ENCODE measurements at places on chromosomes 5 and 9.

DNA sequence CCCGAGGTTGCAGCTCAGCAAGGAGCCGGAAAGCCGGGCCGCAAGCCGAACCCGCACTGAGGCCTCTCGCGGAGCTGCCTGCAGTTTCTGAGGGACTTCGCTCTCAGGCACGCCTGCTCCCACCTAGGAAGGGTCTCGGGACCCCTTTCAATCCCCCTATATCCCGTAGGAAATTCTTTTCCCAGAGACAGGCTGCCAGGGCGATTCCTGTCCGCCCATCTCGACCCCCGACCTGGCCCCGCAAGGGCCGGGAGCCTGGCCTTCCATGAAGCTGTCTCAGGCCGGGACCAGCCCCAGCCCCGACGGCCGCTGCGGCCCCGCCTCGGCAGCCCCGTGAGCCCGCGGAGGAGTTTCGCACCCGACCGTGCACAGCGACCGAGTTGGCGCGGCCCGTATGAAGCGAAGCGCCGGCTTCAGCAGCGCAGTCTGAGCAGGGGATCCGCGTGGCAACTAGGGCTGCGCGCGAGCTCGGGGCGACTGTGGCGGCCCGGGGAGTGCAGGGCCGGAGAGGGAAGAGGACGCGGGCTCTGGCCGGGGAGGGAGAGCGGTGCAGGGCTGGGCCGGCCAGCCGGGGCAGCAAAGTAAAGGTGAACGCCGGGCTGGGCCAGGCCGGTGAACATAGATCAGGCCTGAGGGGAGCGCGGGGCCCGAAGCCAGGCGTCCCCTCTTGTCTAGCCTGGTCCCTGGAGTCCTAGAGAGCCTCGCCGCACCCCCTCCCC, 977 bp upstream of the PRDM12 start:
- DNase-seq, result no peak

- DNase-seq, result no peak
Observed at GRCh38 chr9:90296539-90296938, 346.1 kb downstream of the DIRAS2 start.

DNA sequence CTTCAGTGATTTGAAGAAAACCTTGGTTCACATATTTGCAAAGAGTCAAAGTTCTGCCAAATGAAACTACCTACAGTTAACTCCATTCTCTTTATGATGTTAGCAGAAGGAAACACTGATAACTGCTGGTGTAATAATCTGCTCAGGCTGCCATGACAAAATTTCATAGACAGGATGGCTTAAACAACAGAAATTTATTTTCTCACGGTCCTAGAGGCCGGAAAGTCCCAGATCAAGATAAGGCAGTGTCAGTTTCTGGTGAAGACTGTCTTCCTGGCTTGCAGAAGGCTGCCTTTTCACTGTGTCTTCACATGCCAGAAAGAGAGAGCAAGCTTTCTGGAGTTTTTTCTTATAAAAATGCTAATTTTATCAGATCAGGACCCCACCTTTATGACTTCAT, 102.4 kb upstream of the PARP8 start:
- DNase-seq, result no peak

DNA sequence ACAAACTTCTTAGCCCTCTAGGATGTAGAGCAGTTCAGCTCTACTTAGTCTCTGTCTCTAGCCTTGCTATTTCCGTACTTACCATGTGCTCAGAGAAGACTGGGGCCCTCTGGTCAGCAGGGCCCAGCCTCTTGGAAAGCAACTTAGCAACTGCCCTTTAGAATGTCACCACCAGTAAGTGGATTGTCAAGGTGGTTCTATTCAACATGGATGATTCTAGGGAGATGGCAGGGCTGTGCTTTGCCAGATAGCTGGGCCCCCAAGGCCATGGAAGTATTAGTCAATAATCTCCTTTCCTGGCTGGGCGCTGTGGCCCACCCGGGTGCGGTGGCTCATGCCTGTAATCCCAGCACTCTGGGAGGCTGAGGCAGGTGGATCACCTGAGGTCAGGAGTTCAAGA, 177.6 kb upstream of the MVB12B start:
- DNase-seq, result no peak

- DNase-seq, result no peak
Observed at GRCh38 chr9:32430720-32431119, 46.3 kb downstream of the ACO1 start.

DNA sequence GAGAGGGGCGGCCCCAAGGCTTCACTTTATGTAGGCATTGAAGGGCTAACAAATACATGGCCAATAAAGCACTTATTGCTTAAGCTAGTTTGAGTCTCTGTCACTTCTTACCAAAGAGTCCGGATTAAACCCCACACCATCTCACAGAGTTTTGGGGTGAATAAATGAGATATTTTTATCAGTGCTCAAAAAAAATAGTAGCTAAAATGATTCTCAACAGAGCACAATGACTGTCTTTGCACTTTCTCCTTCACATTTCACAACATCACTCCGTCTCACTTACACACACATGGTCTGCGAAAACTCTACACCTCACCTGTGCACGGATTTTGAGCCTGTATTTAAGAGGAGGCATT, 92.9 kb downstream of the LMX1B start:
- DNase-seq, result no peak

DNA sequence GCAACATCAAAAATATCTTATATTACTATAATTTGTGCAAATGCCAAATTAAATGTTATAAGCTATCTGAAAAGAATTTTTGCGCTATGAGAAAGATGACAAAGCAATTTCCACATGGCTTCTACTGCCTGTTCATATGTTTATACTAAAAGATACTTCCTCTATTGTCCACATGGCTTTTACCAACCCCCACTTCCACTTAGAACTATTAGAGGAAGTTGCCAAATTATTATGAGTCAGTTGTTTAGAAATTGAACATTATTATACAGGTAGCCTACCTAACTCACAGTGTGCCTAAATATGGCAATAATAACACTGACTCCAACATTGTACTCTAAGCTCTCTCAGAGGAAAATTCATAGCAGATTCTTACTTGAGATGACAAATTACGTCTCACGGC, 37.6 kb upstream of the SLC27A6 start:
- no peak for DNase-seq

DNA sequence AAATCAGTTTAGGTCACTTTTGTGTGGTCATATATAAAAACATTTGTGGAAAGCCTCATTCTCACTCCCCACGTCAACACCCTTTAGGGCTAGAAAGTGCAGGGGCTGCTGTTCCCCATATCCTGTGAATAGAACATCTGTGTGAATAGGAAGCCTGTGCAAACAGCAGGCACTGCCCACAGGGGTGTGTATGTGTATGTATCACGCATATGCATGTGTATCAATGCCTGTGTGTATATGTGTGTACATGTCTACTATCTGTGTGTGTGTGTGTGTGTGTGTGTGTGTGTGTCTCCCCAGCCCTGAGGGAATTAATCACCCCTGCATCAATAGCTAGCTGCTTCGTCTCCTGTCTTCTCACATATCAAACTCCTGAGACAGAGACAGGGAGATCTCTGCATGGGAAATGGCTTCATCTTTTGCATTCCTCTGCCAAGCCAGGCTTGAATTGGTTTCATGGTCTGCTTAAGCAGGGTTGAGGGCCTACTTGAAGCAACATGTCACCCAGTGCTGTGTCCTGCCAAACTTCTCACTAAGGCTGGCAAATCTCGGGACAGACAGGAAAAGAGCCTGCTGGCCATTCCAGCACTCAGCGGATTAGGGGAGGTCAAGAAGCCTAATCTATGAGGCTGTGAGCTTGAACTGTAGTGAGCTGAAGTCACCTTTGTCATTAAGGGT, 265.8 kb downstream of the ADAMTSL1 start:
- no peak for DNase-seq

DNA sequence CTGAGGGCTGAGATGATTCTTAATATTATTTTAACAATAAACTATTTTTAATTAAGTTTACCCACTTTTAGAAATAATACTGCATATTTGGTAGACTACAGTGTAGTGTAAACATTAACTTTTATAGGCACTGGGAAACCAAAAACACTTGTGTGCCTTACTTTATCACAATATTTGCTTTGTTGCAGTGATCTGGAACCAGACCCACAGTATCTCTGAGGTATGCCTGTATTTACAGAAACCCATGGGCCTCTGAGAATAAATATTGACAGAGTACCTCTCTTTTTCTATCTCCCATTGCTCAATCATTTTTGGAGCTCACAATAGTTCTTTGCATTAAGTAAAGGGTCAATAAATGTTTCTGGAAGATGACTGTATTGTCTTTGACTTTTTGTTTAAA, 73.3 kb downstream of the SLCO4C1 start:
- no peak for DNase-seq

DNA sequence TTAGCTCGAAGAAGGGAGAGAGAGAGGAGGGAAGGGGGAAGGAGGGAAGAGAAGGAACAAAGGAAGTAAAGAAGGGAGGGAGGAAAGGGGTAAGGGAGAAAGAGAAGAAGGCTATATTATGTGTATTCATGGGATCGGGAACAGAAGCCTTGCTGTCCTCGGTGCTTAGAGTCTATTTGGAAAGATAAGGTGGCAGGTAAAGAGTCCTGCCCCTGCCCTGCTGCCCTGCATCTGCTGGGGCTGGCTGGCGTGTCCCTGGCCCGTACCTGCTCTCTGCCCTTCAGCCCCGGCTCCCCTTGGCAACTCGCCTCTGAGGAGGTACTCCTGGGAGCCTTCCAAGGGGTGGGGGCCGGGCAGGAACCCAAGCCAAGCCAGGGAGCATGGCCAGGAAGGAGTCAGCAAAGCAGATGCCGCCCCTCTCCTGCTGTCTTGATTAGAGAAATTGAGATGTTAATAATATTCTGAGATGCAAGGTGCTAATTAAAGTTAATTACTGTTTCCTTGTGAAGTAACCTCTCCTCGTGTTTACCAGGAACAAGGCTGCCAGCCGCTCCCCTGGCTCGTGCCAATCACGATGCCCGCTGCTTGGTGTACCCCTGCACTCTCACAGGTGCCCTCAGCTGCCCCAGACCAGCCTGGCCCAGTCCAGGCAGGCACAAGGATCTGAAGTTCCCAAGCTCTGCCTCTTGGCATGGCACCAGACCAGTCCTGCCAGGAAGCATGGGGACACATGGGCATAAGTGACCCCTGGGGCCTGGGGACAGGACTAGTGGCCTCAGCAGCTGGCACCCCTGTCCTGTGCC, 36.6 kb downstream of the PCDH1 start:
- no peak for DNase-seq

DNA sequence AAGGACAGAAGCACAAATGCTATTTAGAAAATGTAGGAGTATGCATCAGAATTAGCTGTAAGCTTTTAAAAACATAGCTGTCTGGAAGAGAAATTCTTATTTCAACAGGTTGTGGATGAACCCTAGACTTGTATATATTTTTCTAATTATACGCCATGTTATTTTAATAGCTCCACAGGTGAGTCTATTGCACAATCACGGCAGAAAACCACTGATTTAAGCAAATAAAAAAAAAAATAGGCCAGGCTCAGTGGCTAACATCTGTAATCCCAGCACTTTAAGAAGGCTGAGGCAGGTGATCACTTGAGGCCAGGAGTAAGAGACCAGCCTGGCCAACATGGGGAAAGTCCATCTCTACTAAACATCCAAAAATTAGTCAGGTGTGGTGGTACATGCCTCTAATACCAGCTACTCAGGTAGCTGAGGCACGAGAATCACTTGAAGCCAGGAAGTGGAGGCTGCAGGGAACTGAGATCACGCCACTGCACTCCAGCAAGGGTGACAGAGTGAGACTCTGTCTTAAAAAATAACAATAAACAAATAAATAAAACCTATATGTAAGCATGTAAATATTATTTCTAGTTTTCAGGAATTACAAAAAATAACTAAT, 11.7 kb downstream of the TRIM23 start:
- no peak for DNase-seq

- DNase-seq, result no peak
Observed at GRCh38 chr9:121021301-121021700, 28.8 kb downstream of the C5 start.

DNA sequence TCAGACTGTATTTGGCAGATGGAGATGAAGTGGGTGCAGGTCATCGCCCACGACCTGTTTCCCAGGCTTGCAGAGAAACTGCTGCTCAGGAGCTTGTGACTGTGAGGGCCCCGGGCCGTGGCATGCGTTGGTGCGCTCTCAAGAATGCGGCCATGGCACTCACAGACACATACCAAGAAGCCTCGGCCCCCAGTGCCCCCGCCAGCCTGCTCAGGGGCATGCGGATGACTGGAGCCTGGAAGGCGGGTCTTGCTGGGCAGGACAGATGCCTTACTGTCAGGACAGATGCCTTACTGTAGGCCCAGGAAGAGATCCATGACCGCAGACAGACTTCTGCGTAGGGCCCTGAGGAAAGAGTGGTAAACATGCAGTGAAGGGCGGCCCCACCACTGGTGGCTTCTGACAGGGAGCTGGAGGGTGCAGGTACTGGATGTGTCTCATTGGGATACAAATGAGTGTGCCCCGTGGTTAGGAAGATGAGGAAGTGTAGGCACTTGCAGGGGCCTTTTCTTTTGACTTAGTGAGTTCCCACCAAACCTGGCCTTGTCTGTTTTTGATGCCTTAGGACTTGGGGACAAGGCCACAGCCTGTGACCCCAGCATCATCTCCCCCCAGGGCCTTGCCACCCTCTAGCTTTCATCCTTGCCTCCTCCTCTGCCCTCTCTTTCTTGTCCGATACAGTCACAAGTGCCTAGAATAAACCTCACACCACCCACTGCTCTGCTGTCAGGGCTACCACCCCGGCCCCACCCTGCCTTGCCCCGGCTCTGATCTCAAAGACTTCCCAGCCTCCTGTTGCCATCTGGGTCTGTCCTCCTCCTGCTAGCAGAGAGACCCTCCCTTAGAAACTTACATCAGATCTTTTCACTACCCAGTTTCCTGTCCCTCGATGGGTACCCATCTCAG, 68.8 kb upstream of the ABL1 start:
- DNase-seq, result no peak

- DNase-seq, result no peak
Observed at GRCh38 chr9:9783711-9784110, 829.1 kb downstream of the PTPRD start.

DNA sequence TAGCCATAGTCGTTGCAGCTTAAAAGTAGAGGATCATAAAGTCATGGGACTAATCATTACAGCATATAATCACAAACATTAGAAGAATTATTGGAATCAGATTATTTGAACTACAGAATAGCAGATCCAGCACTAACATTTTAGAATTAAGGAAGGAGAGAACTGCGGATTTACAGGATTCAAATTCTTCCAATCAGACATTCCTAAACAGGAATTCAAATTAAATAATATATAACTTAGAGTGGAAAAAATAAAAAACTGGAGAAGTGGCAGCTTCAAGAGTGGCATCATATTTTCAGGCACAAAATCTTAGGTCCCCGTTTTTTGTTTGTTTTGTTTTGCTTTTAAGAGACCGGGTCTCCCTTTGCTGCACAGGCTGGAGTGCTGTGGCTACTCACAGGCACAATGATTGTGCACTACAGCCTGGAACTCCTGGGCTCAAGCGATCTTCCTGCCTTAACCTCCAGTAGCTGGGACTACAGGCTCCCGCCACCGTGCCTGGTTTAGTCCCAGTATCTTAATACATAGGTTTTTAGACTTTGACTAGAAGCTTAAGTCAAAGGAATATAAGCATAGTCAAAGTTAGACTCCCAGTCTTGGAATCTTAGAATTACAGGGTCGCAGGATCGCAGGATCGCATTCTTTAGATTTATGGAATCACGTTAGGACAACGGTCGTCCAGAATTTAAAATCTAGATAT, 2.1 kb upstream of the FOXE1 start:
- peak; percentile 14 for DNase-seq

Data from stimulated activated naive CD4-positive, alpha-beta T cell (primary cell).